ENCODE measurements at places on chromosomes 12 and 14. TPM values are rescaled to one million over a fixed set of nuclear protein-coding genes. Genes with fewer than 3 reads are reported as not detected.

DNA sequence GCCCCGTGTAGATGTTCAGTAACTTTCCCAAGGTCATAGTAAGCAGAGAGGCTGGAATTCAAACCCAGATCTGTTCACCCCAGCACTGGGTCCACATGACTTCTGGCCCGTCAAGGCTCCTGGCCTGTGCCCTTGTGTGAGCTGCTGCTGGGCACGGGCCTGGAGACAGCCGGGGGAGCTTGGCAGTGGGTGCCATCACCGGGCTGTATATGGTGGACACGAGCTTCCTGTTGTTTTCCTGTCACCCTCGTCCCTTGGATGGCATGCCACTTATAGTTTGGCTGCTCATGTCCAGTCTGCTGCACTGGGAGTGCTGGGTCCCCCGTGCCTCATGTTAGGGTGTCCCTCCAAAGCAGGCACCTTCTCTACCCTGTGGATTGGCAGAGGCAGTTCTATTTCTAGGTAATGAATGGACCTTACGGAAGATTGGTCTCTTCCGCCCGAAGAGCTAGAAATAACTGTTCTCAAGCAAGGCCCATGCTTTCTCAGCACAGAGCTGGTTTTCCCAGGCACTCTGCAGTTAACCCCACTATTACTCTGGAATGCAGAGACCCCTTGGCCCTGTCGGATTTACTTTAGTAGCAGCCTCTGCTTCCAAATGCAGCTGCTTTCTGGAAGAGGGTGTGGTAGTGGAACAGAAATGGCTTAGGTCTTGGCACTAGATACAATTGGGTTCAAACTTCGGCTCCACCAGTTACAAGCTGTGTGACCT lies 44.3 kb downstream of the ELK3 start:
- peaks cover 25% of the 10 kb centered on the region for H3K4me1 ChIP-seq
- peaks cover 47% of the 10 kb centered on the region for H3K36me3 ChIP-seq
- DNase-seq = no peak
- H3K27ac ChIP-seq = no peak overlapping the region
- no peaks in the 10 kb centered on the region for H3K27me3 ChIP-seq

DNA sequence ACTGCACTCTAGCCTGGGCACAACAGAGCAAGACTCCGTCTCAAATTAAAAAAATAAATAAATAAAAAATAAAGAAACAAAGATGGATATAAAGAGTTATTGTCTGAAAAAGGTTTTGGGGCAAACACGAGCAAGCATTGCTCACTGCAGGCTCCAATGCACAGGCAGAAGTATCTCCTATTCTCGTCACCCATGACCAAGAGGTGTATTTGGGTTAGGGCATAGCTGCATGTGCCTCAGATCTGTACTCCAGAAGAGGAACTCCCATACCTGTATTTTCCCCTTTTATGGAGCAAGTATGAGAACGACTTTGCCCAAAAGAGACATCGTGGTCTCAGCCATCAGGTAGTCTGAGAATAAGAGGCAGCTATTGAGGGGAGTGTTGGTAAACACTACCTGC lies 10.2 kb upstream of the TCP11L2 start:
- H3K27me3 ChIP-seq = no peaks in the 10 kb centered on the region
- no peak overlapping the region for H3K4me3 ChIP-seq
- H3K36me3 ChIP-seq = no peaks in the 10 kb centered on the region
- DNase-seq = no peak

DNA sequence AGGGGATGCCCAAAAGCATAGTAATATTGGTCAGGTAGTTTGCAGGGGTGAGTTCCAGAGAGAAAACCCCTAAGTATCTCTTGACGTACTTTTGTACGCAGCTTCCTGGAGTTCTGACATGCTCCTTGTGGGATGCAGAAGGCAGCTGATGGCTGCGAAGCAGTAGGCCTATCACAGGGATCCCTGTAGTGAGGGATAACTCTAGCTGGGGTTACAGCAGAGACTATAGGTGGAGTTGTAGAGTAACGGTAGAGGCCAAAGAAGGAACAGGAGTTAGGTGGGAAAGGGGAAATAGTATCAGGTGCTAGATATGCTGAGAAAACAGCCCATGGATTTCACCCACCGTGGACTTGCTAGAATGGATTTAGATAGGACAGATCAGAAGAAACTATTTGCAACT lies 37.3 kb downstream of the MGST1 start:
- no peaks in the 10 kb centered on the region for H3K36me3 ChIP-seq
- no peak for DNase-seq
- H3K27me3 ChIP-seq = no peaks in the 10 kb centered on the region
- no peak overlapping the region for H3K27ac ChIP-seq
- H3K4me3 ChIP-seq = no peak overlapping the region
- H3K4me1 ChIP-seq = no peaks in the 10 kb centered on the region

- no peak overlapping the region for H3K4me3 ChIP-seq
- H3K4me1 ChIP-seq = no peaks in the 10 kb centered on the region
- H3K36me3 ChIP-seq = no peaks in the 10 kb centered on the region
- H3K27me3 ChIP-seq = peaks cover 16% of the 10 kb centered on the region
- DNase-seq = no peak
These were observed 129.0 kb downstream of the AACS start for GRCh38 chr12:125194163-125194773.

DNA sequence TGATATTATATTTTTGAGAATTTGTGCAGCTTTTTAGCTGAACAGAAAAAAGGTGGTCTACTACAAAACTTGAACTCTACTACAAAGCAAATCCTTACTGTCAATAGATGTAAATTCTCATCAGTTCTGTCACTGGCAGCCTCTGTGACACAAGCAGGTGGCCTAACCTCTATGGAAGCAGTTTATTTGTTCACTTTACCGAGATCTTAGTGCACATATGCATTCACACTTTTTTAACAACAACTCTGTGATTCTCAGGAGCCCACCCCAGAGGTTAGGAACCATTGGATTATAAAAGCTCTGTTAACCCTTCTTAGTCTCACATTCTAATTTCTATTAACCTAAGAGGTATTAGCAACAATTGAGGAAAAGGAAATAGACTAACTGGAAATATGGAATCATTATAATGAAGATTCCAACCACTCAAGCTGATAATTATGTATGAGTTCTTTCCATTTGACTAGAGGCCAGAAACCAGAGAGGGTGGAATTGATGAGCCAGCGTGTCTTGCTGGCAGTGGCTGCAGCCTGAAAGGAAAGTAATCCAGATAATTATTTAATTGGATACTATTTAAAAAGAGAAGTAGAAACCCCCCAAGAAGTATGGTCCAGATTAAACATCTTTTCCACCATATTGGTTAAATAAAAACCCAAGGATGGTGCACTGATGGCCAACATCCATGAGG lies 451.1 kb downstream of the TMEM117 start:
- H3K36me3 ChIP-seq = no peaks in the 10 kb centered on the region
- no peaks in the 10 kb centered on the region for H3K4me1 ChIP-seq
- no peak overlapping the region for H3K27ac ChIP-seq
- H3K4me3 ChIP-seq = no peak overlapping the region
- DNase-seq = no peak
- H3K27me3 ChIP-seq = peaks cover 17% of the 10 kb centered on the region

The OR6C2 gene
- total RNA-seq = not detected
